ENCODE measurements at places on chromosomes 6 and 20.
A peak's percentile ranks its signal among the peaks of the same experiment; 100 is the strongest.

- no peak for DNase-seq
These were observed 6.0 kb upstream of the TJAP1 start for GRCh38 chr6:43471399-43471798.

DNA sequence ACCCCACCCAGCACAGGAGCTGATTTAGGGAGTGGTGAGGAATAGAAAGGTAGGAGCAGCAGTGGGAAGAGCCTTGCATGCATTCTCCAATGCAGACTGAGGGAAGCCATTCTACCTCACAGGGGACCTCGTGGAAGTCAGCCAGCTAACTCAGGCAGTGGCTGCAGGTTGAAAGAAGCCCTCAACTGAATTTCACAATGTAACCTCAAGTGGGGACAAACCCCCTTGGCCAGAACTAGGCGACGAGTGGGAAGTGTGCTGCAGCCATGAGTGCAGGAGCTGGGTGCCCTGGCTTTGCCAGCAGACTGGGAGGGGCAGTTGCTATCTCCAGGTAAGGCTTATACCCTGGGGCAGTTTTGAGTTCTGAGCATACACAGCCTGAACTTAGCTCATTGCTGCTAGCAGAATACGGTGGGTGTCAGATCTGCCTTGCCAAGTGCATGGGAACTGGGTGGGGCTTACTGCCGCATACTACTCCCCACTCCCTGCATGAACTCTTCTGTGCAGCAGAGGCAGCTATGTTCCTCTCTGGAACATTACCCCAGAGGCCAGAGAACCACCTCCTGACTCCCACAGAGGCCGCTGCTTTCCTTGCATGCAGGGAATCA is 126.5 kb downstream of the CDK19 start:
- DNase-seq = no peak

- DNase-seq = no peak
These were observed at the start of gene CALHM5 for GRCh38 chr6:116511424-116512110. TSS of gene CALHM5 (plus strand) at chr6:116511639. CDS start at chr6:116511697, 58 bp downstream.

- peak; percentile 65 for DNase-seq
These were observed 417 bp upstream of the PXDC1 start for GRCh38 chr6:3751730-3752530.

GRCh38 chr6:137323860-137324259 is 104.7 kb upstream of the IFNGR1 start:
- DNase-seq = no peak
